Activated T-cell treated with anti-CD3 and anti-CD28 coated beads for 24 hours (primary cell): ENCODE measurements at places on chromosomes 7 and 10.

DNA sequence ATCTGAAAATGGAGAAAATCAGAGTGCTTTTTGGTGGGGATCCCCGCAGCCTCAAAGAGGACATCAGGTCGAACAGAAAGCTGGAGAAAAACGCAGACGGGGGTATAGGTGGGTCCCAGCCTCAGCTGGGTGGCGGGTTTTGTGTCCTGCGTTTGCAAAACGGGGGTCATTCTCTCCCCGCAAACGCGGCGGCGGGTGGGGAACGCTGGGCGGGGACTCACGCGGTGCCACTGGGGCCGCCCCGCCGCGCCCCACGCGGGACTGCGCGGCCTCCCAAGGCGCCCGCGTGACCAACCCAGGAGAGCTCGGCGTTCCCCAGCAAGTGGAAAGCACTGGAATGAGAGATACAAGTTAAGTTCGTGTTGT is 806 bp upstream of the VIPR2 start:
- no peak for DNase-seq

- DNase-seq, result no peak
Observed at GRCh38 chr10:33459602-33460001, 125.1 kb upstream of the NRP1 start.

DNA sequence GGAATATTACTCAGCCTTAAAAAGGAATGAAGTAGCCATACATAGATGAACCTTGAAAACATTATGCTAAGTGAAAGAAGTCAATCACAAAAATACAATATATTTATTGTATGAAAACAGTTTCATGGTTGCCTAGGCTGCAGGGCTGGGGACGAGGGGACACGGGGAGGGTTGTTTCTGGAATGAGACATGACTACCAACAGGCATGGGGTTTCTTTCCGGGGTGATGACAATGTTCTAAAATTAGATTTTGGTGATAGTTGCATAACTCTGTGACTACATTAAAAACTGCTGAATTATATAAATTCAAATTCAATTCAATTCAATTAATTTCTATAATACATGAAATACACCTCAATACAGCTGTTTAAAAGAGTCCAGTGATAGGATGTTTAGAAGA is 88.0 kb downstream of the ARHGAP22 start:
- no peak for DNase-seq

GRCh38 chr7:155702616-155703015 is 58.2 kb downstream of the RBM33 start:
- no peak for DNase-seq

- no peak for DNase-seq
Observed at GRCh38 chr7:122885583-122886356, 490 bp downstream of the CADPS2 start.

GRCh38 chr10:76631884-76632766 is 1005.5 kb downstream of the KCNMA1 start:
- DNase-seq, result no peak

- DNase-seq, result no peak
Observed at GRCh38 chr10:113236998-113237397, 287.0 kb downstream of the TCF7L2 start.

GRCh38 chr10:101588879-101589278 is 758 bp downstream of the DPCD start:
- DNase-seq, result no peak

GRCh38 chr10:88472540-88472939 is 110.6 kb downstream of the RNLS start:
- DNase-seq, result no peak

GRCh38 chr10:107013258-107014006 is 151.1 kb downstream of the SORCS1 start:
- no peak for DNase-seq

DNA sequence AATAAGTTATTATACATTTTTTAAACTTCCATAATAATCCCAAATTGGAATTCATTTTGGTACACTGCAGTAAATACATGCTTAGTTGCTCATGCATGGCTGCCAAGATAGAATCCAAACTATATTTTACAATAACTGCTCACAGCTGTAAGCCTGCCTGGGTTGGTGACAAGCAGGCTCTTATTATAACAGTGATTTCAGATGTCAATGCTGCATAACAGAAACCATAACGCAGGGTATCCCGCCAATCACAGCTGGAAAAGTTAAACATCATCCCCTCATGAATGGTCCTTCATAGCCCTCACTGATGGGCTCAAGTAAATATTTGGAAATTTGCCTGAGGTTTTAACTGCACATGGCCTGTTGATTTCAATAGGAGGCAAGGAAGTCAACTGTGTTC is 149.8 kb downstream of the AMPH start:
- DNase-seq, result no peak

- no peak for DNase-seq
Observed at GRCh38 chr10:87691506-87692070, 31.9 kb downstream of the PAPSS2 start.

DNA sequence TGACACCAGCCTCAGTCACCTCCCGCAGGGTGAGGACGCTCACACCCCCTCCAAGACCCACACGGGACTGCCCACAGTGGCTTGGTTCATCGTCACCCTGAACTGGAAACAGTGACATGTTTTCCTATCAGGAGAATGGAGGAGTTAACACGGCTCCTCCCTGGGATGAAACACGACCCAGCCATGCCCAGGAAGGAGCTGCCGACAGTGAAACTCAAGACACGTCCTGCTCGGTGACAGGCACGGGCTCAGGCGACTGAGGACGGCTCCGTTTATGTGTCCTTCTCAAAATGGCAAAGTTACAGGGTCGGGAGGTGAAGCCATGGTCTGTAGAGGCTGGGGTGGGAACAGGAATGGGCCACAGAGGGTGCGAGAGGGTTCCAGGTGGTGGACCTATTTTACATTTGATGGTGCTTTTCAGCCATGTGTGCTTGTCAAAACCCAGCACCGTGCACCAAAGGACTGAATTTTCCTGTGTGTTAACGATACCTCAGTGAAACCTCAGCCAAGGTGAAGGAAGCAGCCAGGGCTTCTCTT is 272.4 kb downstream of the ADARB2 start:
- no peak for DNase-seq

- DNase-seq, result no peak
Observed at GRCh38 chr7:370259-370625, 80.3 kb downstream of the FOXL3 start.

GRCh38 chr7:148153616-148154284 is 436.8 kb upstream of the C7orf33 start:
- no peak for DNase-seq

- no peak for DNase-seq
Observed at GRCh38 chr7:30411897-30412296, 66.7 kb downstream of the NOD1 start.

- no peak for DNase-seq
Observed at GRCh38 chr10:88707429-88708155, 1.5 kb downstream of the LIPK start.

- DNase-seq, result no peak
Observed at GRCh38 chr10:115335366-115335765, 242.2 kb downstream of the ATRNL1 start.
